ENCODE measurements at places on chromosomes 13 and 19.

GRCh38 chr13:49594576-49594975 is 9.2 kb upstream of the RCBTB1 start:
- DNase-seq, result no peak

DNA sequence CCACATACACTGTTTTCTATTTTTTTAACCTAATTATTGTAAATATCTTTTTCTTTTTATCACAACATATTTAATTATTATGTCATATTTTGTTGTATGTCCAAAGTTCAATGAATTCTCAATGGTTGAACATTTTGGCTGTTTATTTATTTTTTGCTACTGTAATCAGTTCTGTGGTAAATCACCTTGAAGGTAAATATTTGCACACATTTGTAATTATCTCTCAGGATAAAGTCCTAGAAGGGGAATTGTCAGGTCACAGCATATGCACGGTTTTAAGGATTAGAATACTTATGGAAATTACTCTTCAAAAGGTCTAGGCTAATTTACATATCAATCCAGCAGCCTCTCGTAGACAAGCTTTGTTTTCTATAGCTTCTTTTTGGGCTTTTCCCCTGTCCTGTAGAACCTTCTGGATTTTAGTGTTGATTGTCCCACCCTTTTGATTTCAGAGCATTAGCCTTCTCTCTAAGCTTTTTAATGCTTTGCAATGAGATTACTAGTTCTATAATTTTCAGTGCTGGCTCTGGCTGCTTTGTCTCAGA is 362.6 kb downstream of the KCNRG start:
- no peak for DNase-seq

GRCh38 chr19:41431426-41432386 is 4.5 kb upstream of the B3GNT8 start:
- DNase-seq, result no peak

- no peak for DNase-seq
Measured at GRCh38 chr19:19425170-19425875, 19.8 kb downstream of the GATAD2A start.

DNA sequence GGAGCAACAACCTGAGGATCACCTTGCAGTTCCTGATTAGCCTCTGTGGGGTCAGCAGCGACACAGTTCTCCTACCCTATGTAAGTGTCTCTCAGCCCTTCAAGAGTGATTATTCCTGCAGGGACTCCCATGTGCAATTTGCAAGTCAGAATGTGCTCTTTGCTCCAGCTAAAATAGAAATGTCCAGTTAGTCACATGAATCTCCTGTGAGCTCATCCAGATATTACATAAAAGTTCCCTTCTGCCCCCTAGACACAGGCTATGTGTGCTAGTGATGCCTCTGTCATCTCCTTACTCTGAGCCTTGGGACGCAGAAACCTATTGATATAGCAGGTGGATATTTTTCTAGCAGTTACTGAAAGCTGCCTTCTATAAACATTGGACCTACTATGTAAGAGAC is 105.5 kb downstream of the ZAR1L start:
- no peak for DNase-seq
